ENCODE measurements at places on chromosomes 13 and 19. TPM values are rescaled to one million over a fixed set of nuclear protein-coding genes. Genes with fewer than 3 reads are reported as not detected.

DNA sequence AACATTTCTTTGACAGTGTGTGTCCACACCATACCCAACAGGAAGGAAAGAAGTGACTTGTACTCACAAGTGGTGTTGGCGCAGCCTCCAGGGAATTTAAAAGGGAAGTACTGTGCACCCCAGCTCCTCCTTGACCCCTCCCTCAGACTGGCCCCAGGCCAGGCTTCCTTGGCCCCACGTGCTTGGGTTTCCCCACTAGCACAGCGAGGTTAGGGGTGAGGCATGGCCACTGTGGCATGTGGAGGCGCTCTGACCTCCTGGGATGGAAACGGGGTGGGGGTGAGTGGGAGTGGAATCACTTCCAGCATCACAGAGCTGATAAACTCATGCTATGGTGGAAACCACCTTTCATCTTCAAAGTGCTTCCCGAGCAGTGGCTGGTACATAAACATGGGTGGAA is 168.6 kb downstream of the ZNF536 start:
- DNase-seq = no peak

- no peak for DNase-seq
These were observed 392.7 kb upstream of the HTR2A start for GRCh38 chr13:47289567-47289966.

GRCh38 chr13:75935805-75936204 is 299.7 kb downstream of the LMO7 start:
- DNase-seq = no peak

DNA sequence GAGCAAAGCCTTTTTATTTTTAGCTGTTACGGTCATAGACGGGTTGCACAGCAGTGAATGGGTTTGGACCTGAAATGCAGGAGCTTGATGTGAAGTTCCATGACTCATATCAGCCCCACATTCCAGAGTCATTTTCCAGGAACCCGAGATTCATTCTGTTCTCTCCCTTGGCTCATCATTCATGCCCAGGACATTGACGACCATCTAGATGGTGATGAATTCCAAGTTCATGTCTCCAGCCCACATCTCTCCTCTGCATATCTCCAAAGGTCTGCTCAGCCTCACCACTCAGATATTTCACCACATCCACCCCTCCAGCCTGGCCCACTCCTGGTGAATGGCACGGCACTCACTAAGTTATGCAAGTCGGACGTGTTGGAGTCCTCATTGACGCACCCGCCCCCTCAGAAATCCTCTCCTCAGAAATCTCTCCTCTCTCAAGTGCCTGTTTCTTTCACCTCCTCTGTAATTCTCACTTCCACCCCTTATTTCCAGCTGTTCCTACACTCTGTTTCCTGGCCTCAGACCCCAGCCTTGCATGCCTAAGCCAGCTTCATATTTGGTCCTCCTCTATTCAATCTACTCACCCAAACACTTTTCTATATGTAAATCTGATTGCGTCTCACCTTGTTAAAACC is 83.1 kb downstream of the ALOX5AP start:
- DNase-seq = no peak

CEACAM20 gene
- total RNA-seq = not detected

NALCN gene
- 4.3 TPM for total RNA-seq

MEDAG gene
- not detected for total RNA-seq

Measured in NCI-H460 (cell line).